ENCODE measurements at places on chromosomes 1 and 21.

GRCh38 chr1:114755006-114755931 is 2.5 kb downstream of the CSDE1 start:
- no peak for DNase-seq

- DNase-seq, result no peak
Observed at GRCh38 chr1:38819040-38819439, 40.5 kb downstream of the RRAGC start.

DNA sequence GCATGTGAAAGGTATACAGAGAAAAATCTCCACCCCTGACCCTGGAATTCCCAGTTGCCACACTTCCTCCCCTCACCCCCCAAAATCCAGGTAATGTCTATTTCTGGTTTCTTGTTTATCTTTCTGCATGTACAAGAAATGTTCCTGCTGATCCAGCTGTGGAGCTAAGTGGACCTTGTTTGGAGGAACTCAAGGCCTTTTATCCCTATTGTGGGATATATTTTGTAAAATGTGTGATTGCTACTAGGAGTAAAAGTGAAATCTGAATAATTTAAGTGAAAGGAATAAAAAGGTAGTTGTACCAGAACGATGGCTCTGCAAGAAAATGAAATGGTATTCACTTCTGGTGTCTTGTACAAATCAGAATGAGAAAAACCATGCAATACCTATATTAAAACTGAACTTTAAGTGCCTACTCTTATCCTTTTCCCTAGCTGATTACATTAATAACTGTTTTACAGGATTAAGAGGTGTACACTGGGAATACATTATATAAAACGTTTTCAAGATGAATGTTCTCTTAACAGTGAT is 3.0 kb downstream of the SPEN start:
- DNase-seq, result no peak

DNA sequence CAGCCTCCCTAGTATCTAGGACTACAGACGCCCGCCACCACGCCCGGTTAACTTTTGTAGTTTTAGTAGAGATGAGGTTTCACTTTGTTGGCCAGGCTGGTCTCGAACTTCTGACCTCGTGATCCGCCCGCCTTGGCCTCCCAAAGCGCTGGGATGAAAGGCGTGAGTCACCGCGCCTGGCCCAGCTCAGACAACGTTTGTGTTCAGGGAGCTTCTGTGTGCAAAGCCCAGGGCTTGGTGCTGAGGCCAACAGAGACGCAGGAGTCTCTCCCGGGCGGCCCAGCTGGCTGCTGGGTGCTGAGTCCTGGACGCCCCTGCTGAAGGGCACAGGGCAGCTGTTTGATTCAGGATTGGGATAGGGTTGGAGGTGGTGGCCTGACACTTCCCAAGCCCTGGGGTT is 3.0 kb downstream of the PRKCZ start:
- no peak for DNase-seq

GRCh38 chr21:40547906-40548513 is 298.9 kb downstream of the DSCAM start:
- peak; percentile 61 for DNase-seq

- DNase-seq, result peak; percentile 36
Observed at GRCh38 chr1:116415699-116416533, 42.9 kb downstream of the ATP1A1 start.

DNA sequence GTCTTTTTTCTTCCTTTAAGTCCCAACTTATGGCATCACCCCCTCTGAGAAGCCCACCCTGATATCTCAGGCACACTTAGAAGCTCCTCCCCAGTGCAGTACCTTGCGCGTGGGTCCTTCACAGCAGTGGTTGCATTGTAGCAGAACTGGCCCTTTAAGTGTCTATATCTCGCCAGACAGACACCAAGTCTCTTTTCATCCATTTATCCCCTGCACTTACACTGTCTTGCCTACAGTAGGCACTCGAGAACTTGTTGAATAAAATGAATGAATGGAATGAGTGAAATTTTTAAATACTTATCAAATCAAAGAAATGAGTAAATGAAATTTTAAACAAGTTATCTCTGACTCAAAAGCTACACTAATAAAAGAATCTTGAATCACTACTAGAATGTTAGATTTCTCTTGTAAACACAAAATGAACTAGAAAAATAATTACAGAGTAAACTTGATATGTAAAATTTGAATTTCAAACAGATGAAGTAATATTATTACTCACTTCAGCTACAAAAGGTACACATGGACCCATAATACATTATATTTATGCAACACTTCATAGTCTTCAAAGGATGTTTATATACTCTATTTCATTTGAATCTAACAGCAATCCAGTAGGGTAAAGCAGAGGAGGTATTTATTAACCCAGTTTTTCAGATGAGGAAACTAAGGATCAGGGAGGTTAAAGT is 54.7 kb upstream of the MAN1A2 start:
- no peak for DNase-seq

DNA sequence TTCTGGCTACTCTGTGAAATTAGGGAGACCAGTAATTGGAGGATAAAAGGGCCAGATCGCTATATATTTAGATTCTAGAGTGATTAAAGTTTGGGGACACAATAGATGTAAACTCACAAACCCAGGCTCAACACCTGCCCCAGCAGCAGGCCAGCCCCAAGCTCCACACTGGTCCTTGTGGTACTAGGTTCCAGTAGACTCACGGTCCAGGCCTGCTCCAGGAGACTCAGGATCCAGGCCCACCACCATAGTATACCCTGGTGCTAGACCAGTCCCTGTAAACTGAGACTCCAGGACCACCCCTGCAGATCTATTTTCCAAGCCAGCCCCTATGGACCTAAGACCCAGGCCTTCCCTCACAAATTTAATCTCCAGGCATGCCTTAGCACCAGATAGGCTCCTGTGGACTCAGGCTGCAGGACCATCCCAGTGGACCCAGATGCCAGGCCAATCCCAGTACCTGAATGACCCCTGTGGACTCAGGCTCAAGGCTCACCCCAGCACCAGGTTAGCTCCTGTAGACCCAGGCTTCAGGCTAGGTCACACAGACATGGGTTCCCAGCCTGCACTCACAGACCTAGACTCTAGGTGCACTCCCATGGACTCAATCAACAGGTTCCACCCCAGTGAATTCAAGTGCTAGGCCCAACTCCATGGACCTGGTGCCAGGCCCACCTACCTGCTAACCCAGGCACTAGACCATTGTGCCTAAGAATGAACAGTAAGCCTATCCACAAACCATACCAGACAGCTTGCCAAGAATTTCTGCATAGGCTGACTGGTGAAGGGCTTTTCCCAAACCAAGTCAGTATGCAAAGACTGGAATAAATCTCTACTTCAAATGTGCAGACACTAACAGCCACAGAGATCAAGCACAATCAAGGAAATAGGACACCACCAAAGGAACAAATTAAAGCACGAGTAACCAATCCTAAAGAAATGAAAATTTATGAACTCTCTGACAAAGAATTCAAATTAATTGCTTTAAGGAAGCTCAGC is 13.8 kb upstream of the DENND1B start:
- no peak for DNase-seq

GRCh38 chr1:59521456-59521855 is 224.6 kb downstream of the FGGY start:
- no peak for DNase-seq

- DNase-seq, result peak; percentile 28
Observed at GRCh38 chr1:60916906-60917305, 165.5 kb upstream of the NFIA start.

DNA sequence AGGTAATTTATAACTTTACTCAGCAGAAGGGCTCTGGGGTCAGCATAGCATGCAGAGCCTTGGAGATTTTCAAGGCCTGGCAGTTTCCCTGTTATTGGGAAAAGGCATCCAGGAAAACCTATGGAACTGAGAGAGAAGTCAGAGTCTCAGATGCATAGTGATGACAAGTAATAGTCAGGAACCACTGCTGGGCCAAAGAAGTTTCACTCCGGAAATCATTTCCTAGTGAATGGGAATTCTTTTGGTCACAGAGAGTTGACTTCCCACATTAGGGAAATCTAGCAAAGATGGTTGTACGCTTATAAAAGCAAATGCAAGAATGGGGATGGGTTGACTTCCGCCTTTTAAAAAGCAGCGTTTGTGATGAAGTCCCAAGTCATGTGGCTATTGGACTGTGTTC is 28.4 kb upstream of the RUNX1 start:
- DNase-seq, result no peak

- no peak for DNase-seq
Observed at GRCh38 chr1:153293851-153294250, 18.9 kb downstream of the PGLYRP3 start.

- DNase-seq, result no peak
Observed at GRCh38 chr21:44094832-44095231, 12.4 kb upstream of the PWP2 start.

DNA sequence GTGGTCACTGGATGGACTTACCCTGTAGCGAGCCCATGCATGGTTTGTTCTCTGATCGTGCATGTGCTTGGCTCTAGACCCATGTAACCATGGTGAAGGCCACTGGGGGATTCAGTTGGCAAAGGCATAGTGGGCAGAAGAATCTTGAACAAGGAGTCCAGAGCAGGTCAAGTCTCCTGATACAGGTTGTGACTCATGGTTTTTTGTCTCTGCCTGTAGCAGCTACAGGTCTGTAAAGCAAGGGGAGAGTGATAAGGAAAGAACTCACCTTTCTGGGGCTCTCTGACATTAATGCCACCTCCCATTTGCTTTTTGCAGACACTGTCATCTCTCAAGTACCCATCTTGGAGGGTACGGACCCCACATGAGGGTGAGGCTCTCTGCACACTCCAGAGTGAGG is 153.4 kb upstream of the CAMK1G start:
- no peak for DNase-seq

DNA sequence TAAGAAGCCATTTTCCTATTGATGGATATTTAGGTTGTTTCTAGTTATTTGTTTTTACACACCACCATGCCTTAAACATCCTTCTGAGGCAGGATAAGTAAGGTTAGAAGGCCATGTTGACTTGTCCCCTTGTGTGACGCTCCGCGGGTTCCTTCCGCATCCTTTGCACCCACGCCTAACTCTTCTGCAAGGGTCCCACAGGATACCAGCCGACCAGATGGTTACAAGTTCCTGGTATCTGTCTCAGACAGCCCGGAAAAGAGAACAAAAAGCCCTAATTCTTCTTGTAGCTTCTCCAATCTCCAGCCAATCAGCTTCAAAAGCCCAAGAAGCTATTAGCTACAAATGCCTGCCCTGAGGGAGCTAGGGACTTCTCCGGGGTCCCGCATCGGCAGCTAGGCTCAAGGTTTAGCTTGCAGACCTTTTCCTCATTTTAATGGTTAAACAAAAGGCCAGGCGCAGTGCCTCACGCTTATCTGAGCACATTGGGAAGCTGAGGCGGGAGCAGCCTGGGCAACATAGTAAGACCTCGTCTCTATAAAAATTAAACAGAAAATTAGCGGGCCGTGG is 4.9 kb upstream of the OTUD3 start:
- DNase-seq, result no peak

DNA sequence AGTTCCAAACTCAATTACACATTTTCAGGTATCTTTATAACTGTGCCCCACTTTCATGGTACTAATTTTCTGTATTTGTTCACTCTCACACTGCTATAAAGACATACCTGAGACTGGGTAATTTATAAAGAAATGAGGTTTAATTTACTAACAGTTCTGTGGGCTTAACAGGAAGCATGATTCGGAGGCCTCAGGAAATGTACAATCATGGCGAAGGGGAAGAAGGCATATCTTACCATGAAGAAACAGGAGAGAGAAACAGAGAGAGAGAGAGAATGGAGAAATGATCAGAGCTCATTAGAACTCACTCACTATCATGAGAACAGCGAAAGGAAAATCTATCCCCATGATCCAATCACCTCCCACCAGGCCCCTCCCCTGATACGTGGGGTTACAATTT is 874.1 kb upstream of the B3GALT2 start:
- DNase-seq, result no peak

- DNase-seq, result peak; percentile 54
Observed at GRCh38 chr1:29708796-29709703, 472.7 kb downstream of the PTPRU start.

DNA sequence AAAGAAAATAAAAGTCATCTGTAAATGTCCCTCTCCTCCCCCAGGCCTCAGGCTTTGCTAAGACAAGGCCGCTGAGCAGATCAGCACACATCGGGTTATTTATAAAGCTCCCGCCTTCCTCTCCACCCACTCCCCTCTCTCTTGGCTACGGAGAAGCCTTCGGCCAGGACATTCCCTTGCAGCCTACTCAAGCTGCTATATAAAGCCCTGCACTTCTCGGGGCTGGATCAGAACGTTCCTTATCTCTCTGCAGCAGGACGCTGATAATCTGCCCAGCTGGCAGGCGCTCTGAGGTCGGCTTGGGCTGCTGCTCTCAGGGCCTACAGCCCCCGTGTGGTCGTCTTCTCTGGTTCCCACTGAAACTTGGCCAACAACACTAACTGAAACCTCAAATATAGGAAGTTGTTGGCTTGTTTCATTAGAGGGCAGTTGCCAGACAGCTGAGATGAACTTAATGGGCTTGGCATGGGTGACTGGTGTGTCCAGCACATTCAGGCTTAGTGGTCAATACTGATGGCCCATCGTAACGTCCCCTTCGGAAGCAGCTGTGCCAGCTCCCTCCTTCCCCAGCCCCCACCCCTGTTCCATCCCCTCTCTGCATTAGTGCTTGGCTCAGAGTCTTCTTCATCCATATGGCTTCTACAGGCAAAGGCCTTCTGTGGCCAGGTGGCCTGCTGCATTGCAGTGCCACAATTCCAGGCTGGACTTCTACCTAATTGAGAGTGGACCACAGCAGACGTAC is 64.6 kb downstream of the IER5 start:
- no peak for DNase-seq

GRCh38 chr1:115676498-115677181 is 34.9 kb downstream of the VANGL1 start:
- no peak for DNase-seq

GRCh38 chr1:10495952-10496351 is 21.2 kb downstream of the PEX14 start:
- no peak for DNase-seq

DNA sequence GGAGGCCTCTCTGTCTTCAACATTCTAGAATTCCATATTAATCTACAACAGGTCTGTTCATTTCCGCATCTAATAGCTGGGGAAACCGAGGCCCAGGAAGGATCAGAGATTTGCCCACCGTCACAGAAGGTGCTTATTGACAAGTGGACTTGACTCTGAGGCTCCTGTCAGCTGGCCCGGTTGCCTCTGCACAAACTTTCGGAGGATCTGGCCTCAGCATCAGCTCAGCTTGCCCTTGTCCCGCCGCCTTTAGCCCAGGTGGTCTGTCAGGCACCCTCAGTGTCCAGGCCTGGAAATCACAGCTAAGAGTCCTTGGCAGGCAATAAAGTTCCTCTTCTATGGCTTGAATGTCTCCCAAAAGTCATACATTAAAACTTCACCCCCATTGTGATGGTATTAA is 8.2 kb upstream of the RUNX3 start:
- no peak for DNase-seq

DNA sequence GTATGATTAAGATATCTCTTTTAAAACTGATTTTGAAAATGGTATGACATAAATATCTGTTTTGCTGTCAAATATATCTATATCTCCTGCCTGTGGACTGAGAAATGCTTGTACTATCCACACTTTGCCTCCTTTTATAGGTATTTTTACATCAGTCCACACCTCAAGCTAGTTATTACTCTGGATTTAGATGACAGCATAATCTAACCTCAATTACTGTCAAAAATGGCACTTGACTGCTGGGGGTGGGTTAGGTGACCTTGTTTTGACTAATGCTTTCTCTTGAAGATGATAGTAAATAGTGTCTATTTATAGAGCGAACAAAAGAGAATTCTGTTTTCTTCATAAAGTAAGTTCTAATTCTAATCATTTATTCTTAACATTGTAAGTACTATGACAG is 9.1 kb downstream of the ADGRL2 start:
- no peak for DNase-seq

Data from NCI-H2107 (cell line).